ENCODE measurements at places on chromosomes 12 and 14.

DNA sequence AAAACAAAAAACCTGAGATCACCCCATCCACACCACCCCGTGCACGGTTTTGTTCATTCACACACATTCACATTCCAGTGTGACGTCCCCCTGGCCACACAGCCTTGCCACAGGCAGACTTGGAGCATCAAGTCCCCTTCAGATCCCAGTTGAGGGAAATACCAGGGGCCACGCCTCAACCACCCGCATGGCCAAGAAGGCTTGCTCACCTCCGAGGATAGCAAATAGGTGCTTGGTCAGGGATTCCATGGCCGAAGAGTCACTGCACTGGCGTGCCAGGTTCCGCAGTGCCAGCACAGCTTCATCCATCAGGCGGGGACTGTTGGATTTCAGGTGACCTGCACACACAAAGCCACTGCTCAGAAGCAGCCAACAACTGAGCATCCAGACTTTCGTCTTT lies 19.0 kb downstream of the GCN1 start:
- no peak overlapping the region for H3K27ac ChIP-seq
- no peaks in the 10 kb centered on the region for H3K27me3 ChIP-seq
- peaks cover 3% of the 10 kb centered on the region for H3K4me1 ChIP-seq
- no peak overlapping the region for H3K4me3 ChIP-seq

- peak overlapping the region; percentile 92 for H3K4me3 ChIP-seq
- H3K27ac ChIP-seq, result peak overlapping the region; percentile 89
- DNase-seq, result no peak
- peaks cover 61% of the 10 kb centered on the region for H3K4me1 ChIP-seq
- peaks cover 75% of the 10 kb centered on the region for H3K36me3 ChIP-seq
- no peaks in the 10 kb centered on the region for H3K27me3 ChIP-seq
Observed at GRCh38 chr12:54981796-54982195, 2.8 kb downstream of the TESPA1 start.

DNA sequence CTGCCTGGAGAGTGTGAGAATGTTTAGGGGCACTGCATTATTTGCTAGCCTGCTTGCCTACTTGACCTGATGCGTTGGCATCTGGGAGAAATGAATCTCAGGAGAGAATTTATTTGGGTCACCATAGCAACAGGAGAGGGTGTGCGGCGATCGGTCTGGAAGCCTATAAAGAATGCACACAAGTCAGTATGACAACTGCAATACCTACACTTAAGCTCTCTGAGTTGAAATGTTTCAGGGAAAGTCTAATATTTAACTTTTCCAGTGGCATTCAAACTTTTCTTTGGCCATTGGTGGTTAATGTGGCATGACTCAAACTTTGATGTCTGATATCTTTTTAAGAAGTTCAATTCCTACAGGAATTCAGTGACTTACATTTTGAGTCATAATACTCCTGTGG lies 205.1 kb downstream of the NEDD1 start:
- no peaks in the 10 kb centered on the region for H3K36me3 ChIP-seq
- H3K4me1 ChIP-seq, result no peaks in the 10 kb centered on the region
- H3K27ac ChIP-seq, result no peak overlapping the region
- no peaks in the 10 kb centered on the region for H3K27me3 ChIP-seq
- DNase-seq, result no peak

GRCh38 chr12:77995436-77996167 lies 164.9 kb downstream of the NAV3 start:
- no peaks in the 10 kb centered on the region for H3K4me1 ChIP-seq
- no peaks in the 10 kb centered on the region for H3K27me3 ChIP-seq
- no peak overlapping the region for H3K27ac ChIP-seq
- H3K36me3 ChIP-seq, result no peaks in the 10 kb centered on the region
- H3K4me3 ChIP-seq, result no peak overlapping the region

- no peaks in the 10 kb centered on the region for H3K27me3 ChIP-seq
- H3K4me3 ChIP-seq, result no peak overlapping the region
- no peak for DNase-seq
- H3K36me3 ChIP-seq, result no peaks in the 10 kb centered on the region
Observed at GRCh38 chr12:103181366-103182152, 224.1 kb downstream of the ASCL1 start.

DNA sequence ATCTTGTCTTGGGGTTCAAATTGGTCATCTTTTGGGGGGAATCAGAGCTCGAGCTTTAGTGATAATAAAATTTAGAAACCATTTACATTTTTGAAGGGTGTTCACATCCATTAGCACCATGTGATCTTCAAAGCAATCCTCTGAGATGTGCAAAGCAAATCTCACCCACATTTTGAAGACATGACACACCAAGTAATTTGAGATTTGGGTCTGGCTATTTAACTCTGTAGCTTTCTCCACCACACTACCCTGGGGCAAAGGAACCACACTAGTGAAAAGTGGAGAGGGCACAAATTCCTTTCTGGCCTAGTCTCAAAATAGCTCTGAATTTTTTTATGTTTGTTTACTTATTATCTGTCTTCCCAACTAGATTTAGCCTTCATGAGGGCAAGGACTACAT lies 46.6 kb upstream of the TMEM233 start:
- no peak for DNase-seq
- H3K4me1 ChIP-seq, result no peaks in the 10 kb centered on the region
- H3K27me3 ChIP-seq, result peaks cover 4% of the 10 kb centered on the region

GRCh38 chr14:85987292-85987691 lies 457.3 kb downstream of the FLRT2 start:
- no peaks in the 10 kb centered on the region for H3K27me3 ChIP-seq
- no peaks in the 10 kb centered on the region for H3K4me1 ChIP-seq
- no peaks in the 10 kb centered on the region for H3K36me3 ChIP-seq
- H3K4me3 ChIP-seq, result no peak overlapping the region
- no peak for DNase-seq
- no peak overlapping the region for H3K27ac ChIP-seq

DNA sequence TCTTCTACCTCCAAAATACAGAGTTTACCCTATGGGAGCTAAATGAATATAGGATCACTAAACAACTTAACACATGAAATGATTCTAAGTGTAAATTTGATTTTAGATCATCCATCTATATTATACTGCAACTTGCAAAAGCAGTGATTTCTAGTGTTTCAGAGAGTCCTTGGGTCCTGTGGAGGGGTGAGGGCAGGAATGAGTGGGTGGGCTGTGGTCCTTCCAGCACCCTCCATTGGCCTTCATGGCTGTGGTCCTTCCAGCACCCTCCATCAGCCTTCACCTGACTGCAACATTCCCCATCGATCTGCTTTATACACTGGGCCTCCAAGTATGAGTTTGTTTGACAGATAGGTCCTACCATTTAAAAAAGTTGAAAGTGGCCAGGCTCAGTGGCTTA lies 70.5 kb downstream of the TTC6 start:
- H3K4me1 ChIP-seq, result no peaks in the 10 kb centered on the region
- H3K27me3 ChIP-seq, result no peaks in the 10 kb centered on the region
- H3K27ac ChIP-seq, result no peak overlapping the region

DNA sequence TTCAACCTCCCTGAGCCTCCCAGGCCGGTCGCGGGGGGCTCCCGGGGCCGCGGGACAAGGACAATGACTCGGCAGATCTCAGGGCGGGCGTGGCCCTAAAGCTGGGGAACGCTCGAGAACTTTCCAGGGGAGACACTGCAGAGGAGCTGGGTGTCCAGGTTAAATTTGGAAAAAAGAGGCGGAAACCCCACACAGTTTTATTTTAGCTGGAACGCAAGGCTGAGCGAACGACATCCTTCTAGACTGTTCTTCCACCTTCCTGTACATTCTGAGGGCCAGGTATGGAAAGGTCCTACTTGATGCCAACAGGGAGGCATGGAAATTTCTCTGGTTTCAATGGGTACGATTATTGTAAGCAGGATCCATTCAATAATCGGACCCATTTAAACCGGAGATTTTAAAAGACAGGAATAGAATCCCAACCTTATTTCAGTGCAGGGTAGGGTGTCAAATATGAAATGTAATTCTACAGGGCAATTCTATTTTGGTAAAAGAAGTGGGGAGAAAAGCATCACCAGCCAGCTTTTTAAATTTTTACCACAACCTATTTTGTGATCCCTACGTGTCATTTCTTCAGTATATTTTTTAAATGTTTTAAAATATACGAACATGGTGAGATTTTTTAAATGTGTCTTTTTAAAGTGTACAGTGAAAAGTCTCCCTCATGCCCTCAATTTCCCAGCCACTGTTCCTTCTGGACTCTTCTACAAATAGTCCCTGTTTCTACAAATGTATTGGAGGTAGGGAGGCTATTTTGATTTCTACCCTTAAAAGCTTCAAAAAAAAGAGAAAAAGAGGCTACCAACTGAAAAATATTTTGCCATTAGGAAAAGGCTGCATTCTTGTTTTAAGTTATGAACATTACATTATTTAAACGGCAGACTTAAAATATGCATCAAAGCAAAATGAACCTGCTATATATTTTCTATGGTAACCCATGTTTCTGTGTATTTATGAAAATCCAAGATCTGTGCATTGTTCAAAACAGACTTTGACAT lies 1.1 kb upstream of the UBC start:
- peak overlapping the region; percentile 98 for H3K27ac ChIP-seq
- peak overlapping the region; percentile 93 for H3K4me3 ChIP-seq
- H3K4me1 ChIP-seq, result peaks cover 63% of the 10 kb centered on the region
- peaks cover 37% of the 10 kb centered on the region for H3K36me3 ChIP-seq
- no peaks in the 10 kb centered on the region for H3K27me3 ChIP-seq

DNA sequence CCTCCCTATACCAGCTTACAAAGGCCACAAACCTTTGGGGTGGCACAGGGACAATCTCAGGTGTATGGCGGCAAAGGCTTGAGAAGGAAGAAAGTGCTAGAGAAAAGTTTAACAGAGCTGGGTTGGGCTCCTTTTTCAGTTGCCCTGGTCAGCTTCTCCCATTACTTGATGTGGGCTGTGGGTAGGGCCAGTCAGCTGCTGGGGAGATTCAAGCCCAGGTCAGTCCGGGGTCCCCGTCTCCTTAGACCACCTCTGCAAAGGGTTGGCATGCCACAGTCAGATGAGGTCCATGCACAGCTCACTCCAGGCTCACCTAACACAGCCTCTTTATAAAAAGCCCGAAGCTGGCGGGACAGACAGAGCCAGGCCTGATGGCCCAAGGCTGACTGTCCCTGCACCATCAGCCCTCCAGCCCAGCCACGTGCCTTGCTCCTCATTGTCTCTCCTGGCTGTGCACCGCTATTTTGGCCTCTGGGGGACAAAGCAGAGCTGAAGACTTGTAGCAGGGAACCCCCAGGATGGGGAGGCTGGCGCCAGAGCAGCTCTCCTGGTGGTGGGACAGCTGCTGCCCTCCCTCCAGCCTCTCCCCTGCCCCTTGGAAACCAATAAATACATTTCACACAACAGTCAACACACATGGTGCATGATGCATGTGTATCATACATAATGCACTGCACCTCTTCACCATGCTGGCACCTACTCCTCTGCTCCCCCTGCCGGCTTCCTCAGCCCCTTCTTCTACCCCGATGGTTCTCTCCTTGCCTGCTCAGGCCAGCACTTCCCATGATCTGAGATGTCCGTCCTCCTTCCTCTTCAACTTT lies 61.7 kb upstream of the DDX11 start:
- no peaks in the 10 kb centered on the region for H3K36me3 ChIP-seq
- H3K4me3 ChIP-seq, result no peak overlapping the region
- H3K27ac ChIP-seq, result no peak overlapping the region
- DNase-seq, result no peak
- H3K27me3 ChIP-seq, result peaks cover 6% of the 10 kb centered on the region
- no peaks in the 10 kb centered on the region for H3K4me1 ChIP-seq

- DNase-seq, result no peak
- H3K4me1 ChIP-seq, result no peaks in the 10 kb centered on the region
- no peak overlapping the region for H3K27ac ChIP-seq
- H3K36me3 ChIP-seq, result no peaks in the 10 kb centered on the region
Observed at GRCh38 chr14:56501909-56502530, 77.6 kb upstream of the TMEM260 start.

GRCh38 chr12:128290938-128291337 lies 24.0 kb downstream of the TMEM132C start:
- no peak overlapping the region for H3K4me3 ChIP-seq
- no peak overlapping the region for H3K27ac ChIP-seq

DNA sequence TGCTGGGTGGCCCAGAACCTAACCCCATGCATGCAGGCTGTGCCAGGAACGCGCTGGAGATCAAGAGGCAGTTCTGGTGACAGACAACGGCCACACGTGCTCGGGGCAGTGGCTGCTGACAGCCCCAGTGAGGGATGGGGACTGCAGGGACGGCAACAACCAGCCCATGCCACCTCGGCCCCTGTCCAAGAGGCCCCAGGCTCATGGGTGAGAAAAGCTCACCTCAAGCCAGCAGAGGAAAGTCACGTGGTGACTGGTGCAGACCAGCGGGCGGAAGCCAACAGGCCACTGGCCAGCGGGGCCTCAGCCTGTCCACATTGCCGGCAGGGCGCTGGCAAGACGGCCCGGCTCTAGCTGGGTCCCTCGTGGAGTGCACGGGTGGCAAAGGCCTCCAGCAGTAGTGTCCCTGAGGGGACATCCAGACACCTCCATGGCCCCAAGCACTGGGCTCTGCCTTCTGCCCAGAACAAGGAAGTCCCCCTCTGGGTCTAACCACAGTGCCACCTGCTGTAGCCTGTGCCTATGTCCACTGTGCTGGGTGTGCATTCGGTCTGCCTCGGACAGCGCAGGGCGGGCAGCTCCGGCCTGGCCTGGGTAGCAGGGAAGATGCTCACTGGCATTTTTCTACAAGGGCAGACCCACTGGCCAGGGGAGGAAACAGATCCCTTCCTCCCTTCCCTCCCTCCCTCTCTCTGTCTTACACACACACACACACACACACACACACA lies 134.1 kb downstream of the NCOR2 start:
- H3K4me3 ChIP-seq, result no peak overlapping the region
- DNase-seq, result no peak
- H3K36me3 ChIP-seq, result peaks cover 27% of the 10 kb centered on the region
- no peak overlapping the region for H3K27ac ChIP-seq
- H3K27me3 ChIP-seq, result no peaks in the 10 kb centered on the region

- no peak overlapping the region for H3K27ac ChIP-seq
- no peaks in the 10 kb centered on the region for H3K4me1 ChIP-seq
- DNase-seq, result no peak
- H3K27me3 ChIP-seq, result no peaks in the 10 kb centered on the region
- no peak overlapping the region for H3K4me3 ChIP-seq
Observed at GRCh38 chr12:132723015-132723763, 12.5 kb downstream of the PGAM5 start.

DNA sequence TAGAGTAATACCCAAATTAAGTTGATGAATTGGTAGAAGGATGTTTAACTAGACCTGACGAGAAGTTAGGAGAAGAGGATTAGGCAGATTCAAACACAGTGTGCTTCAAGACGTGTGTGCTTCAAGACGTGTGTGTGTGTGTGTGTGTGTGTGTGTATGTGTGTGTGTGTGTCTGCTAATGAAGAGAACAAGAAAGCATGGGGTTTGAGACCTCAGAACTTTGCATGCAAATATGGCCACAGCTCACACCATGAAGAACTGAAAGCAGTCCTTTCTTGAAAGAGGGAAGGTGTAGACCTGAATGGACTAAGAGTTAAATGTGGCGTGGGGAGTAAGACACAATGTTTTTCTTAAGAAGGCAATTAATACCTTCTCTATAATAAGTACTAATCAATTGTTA lies 32.5 kb upstream of the SSPN start:
- no peak for DNase-seq
- H3K27ac ChIP-seq, result no peak overlapping the region
- H3K36me3 ChIP-seq, result no peaks in the 10 kb centered on the region
- peaks cover 24% of the 10 kb centered on the region for H3K27me3 ChIP-seq
- H3K4me1 ChIP-seq, result no peaks in the 10 kb centered on the region
- no peak overlapping the region for H3K4me3 ChIP-seq
